Mucosa of gallbladder (tissue), 1 donor: ENCODE measurements at places on chromosomes 16 and 17.

DNA sequence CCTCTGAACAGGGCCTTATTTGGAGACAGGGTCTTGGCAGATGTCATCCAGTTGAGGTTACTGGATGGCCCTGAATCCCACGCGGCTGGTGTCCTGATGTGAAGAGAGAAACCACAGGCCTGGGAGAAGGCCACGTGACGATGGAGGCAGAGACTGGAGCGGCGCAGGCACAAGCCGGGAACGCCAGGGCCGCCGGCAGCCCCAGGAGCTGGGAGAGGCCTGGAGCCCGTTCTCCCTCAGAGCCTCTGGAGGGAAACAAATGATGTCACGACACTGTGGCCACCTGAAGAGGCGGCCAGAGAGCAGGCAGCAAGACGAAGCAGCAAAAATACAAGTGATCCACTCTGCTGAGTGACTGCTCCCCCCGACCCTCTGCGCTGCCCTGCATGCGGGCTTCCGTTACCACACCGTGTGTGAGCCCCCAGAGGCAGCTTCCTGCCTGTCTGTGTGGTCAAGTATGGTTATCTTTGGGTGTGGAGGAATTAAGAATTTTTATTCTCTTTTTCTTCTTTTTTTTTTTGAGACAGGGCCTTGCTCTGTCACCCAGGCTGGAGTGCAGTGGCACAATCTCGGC is 11.6 kb downstream of the CD7 start:
- no peak for DNase-seq

DNA sequence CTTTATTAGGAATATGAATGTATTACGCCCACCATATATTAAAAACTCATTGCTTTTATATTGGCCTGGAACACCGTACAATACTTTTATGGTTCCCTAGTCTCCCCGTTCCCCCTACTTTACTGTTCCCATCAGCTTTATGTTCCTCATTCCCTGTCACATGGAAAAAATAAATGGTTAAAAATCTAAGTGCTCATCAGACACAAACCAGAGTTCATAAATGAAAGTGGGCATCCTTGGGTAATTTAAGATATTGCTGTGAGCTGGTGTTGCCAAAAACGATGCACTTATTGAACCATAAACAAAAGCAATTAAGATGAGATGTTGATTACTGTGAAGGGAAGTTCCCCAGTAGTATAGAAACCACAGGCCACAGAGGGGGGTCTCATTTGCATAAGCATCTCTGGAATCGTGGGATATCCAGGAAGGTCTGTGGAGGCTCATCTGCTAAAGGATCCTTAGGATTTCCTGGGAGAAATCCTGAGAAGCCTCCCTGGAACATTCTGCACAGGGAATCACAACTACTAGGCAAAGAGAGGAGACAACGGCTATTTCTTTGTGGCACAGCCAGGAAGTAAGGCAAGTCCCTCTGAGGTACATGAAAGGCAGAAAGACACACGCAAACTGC is 591.4 kb upstream of the CDH11 start:
- no peak for DNase-seq

DNA sequence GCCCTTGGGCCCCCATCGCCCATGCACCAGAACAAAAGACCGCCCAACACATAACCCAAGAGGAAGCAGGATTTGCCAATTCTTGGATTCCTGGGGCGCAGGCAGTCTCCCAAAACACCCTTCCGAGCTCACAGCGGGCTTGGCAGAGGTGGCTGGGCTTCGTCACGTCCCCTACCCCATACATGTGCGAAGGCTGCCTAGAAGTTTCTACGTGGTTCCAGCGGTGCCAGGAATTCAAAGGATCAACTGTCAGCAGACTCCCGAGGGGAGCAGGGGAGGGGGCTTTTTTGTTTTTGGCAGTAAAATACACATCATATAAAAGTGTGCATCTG is 80.8 kb upstream of the PLCG2 start:
- DNase-seq = no peak

GRCh38 chr17:39863918-39864746 is at the start of gene IKZF3:
TSS of gene IKZF3 (minus strand) at chr17:39864312. CDS start at chr17:39864126, 186 bp downstream.
- peak; percentile 42 for DNase-seq

DNA sequence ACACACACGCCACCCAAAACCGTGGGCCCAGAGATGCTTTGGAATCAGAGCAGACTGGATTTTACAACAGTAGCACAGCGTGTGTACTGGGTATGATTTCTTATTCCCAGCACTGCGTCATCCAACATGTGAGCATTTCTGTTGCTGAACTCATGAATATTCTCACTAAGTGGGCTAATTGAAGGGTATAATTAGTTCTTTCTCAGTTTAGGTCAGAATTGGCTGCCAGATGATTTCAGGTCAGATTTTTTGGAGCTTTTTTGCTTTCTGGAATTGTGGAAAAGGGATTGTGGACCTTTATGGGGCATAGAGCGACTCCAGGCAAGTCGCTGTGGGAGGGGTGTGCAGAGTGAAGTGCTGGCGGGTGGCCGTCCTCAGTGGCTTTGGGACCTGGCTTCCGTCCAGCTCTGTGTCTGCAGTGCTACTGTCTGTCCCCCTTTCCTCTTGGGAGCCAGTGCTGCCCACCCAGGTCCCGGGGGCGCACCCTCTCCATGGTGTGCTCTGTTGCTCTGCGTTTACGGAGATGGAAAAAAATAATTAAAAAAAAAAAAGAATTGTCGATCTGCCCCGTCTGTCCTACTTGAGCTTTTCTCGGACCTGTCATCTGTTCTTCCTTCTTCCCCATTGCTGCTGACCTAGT is 25.0 kb downstream of the FOXK2 start:
- no peak for DNase-seq

- DNase-seq = no peak
Observed at GRCh38 chr16:67249178-67250044, 632 bp downstream of the SLC9A5 start.

DNA sequence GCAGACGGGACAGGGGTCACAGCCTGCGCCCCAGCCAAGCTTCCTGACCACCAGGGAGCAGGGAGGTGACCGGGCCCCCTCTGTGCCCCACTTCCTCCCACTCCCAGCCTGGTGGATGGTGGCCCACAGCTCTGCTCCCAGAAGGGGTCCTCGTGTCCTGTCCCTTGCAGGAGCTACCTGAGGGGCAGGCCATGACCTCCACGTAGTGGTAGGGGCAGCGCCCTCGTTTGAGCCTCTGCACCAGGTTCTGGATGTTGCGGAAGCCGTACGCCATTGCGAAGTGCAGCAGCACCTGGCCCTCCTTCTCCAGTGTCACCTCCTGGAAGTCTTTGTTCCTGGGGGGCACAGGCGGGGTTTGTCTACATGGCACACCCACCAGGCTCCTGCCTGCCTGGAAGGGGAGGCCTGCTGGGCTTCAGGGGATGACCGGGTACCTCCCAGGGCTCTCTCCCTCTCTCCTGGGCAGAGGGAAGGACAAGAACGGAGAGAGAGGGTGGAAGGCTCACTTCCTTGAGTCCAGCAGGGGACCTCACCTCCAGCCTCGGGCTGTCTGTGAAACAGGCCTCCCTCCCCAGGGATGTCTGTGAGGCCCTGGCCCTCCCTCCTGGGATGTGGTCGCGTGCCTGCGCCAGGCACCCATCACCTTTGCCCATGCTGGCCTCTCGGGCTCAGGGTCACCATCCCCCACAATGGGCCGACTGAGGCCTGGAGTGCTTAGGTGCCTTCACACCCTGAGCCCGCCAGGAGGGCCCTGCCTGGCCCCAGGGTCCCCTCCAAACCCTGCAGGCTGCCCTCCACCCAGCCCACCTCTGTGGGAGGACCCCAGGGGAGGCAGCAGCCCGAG is 4.0 kb downstream of the HAGHL start:
- DNase-seq = no peak

GRCh38 chr16:30786936-30787612 is at the start of gene ZNF629:
TSS of gene ZNF629 (minus strand) at chr16:30787205. CDS start at chr16:30784482, 2,723 bp downstream.
- peak; percentile 56 for DNase-seq

GRCh38 chr16:89363621-89364393 is 126.6 kb downstream of the ANKRD11 start:
- DNase-seq = no peak

DNA sequence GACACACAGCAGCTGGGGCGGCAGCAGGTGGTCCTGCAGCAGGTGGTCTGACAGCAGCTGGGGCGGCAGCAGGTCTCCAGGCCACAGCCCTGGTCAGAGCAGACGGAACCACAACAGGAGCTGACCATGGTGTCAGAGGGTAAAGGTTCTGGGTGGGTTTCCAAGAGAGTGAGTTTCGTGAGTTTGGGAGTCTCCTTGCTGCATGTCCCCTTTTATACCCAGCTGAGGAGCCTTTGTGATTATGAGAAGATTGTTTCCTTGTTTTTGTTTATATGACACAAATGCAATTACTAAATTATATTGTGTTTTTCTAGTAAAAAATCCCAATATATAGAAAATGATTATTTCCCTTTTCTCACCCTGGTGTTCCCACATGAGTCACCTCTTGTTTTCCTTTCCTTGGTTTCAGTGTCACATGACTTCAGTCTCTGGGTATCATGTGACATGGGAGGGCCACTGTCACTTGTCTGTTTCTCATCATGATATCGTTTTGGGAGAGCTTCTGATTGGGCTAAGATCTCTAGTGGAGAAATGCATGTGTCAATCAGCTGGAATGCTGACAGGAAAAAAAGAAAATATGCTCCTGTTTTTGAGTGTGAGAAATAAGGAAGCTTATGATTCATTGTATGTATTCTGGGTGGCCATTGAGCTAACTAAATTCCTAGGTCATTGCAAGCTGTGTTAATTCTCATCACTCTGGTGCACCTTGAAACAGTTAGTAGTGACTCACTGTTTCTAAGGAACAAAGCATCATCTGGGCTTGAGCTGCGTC is at the start of gene KRTAP4-6:
Gene KRTAP4-6 (minus strand): TSS at position 185 of the 772 bp plus-strand sequence. CDS start 57 bp downstream, at position 128.
- no peak for DNase-seq

GRCh38 chr16:63976345-63976744 is 1145.5 kb downstream of the CDH11 start:
- no peak for DNase-seq

DNA sequence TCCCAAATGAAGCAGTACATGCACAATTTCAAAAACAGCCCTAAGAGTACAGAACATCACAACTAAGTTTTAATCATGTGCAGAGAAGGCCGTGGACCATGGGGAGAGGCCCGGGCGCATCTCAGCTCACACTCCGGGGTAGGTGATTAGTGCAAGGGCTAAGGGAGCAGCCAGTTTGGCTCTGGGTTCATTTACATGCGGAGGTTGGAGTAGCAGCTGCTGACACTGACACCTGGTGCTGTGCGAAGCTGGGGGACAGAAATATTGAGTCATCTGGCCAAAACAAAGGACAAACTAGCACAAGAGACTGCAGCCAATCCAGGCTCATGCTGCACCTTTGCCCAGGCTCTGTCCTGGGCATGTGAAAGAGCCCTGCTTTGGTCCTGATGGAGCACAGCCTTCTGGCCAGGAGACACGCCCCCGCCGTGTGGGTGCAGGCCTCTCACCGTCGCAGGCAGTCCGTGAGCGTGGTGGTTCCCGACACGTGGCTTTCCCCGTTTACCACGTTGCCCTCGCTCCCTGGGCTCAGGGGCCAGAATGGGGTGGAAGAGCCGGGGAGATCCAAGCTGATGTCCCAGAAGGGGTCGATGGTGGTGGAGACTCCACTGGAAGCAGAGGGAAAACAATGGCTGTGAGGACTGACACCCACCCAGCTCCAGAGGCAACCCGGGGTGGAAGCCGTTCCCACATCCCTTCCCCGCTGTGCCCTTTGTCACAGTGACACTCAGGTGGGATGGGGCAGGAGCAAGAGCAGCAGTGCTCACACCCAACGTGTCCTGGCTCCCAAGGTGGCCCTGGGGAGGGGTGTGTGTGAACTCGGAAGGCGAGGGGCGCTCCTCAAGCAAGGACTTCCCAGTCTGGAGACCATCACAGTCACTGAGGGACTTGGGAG is 31.9 kb downstream of the USP22 start:
- DNase-seq = no peak

DNA sequence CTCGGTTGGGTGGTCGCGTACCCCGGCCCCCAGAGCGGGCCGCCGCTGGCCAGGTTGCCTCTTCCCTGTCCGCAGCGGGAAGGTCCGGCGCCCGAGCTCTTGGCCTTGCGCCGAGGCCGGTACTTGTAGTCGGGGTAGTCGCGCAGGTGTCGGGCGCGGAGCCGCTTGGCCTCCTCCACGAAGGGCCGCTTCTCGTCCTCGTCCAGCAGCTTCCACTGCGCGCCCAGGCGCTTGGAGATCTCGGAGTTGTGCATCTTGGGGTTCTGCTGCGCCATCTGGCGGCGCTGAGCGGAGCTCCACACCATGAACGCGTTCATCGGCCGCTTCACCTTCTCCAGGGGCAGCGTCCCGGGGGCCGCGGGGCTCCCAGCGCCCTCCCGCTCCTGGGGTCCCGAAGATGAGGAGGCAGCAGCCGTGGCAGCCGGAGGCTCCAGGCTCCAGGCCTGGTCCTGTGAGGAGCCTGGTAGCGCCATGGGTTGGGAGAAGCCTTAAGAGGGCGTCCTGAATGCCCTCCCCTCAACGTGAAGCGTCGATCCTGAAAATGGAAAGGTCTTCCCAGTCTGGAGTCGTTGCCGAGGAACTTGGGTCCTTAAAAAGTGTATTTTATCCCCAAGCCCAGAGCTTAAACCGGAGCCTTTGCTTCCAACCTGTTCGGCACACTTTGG is 558 bp downstream of the SOX15 start:
- peak; percentile 84 for DNase-seq

- no peak for DNase-seq
Observed at GRCh38 chr17:3919123-3919624, 2.9 kb upstream of the P2RX1 start.

DNA sequence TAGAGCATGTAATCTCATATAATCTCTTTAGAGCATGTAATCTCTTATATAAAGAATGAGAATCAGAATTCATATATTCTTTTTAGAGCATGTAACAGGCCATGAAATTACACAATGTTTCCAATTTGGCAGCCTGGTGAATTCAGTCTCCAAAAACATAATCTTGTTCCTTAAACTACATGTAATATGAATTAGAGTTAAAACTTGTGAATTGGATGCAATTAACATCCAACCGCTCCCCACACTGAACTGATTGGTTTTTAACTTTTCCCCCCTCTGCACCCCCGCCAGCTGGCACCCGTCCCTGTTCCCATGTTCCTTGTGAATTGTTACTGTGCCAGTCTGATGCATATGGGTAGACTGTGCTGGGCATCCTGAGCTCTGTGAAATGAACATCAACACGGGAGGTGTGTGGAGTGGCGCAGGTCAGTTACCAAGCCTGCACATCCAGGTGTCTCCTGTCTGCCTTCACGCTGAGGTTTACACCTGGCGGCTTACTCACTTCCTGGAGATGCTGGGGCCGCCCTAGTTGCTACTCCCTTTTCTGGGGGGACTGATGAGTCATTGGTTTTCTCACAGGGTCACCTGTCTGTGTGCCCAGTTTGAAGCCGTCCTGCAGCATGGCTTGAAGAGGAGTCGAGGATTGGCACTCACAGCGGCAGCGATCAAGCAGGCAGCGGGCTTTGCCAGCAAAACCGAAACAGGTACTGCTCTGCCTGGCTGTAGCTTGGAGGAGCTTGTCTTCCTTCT is 50.4 kb downstream of the SNX29 start:
- DNase-seq = no peak

DNA sequence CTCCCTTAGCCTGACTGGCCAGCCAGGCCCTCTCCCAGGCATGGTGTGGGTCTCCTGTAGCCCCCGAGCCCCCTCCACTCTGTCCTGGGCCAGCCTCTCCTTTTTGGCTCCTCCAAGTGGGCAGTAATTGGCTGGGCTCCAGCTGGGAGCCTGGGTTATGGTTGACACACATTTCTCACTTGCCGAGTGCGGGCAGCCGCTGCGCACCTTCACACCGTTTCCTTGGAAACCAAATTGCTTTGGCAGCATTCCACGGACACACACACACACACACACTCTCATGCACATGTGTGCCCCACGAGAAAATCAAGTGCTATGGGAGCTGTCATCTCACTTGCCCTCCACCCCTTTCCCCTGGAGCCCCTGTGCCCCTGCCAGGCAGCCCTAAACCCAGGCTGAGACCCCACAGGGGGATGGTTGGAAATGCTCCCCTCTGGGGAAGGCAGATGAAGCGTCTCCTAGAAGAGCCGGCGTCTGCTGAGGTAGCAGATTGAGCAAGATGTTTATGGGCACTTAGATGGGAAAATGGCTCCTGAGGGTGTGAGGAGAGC is 402.7 kb upstream of the TNRC6C start:
- no peak for DNase-seq
